ENCODE measurements at places on chromosomes 3 and 15.
A peak's percentile ranks its signal among the peaks of the same experiment; 100 is the strongest.

GRCh38 chr15:70164910-70165715 lies 67.4 kb upstream of the TLE3 start:
- DNase-seq: no peak

DNA sequence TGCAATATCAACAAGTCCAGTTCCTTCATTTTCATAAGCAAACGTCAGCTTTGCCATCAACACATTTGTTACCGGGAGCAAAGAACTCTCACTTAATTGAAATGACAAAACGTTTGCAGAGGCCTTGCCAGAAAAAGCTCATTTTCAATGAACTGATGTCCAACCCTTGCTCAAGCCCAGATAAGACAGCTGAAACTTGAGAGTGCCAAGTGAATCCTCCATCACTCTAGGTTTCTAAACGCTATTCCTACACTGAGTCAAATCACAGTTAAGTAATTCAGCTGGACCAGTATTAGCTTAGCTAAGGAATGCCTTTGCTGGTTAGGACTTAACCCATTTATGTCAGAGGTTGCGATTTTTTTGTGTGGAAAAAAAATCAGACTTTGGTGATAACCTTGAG lies 11.5 kb downstream of the CHSY1 start:
- no peak for DNase-seq

DNA sequence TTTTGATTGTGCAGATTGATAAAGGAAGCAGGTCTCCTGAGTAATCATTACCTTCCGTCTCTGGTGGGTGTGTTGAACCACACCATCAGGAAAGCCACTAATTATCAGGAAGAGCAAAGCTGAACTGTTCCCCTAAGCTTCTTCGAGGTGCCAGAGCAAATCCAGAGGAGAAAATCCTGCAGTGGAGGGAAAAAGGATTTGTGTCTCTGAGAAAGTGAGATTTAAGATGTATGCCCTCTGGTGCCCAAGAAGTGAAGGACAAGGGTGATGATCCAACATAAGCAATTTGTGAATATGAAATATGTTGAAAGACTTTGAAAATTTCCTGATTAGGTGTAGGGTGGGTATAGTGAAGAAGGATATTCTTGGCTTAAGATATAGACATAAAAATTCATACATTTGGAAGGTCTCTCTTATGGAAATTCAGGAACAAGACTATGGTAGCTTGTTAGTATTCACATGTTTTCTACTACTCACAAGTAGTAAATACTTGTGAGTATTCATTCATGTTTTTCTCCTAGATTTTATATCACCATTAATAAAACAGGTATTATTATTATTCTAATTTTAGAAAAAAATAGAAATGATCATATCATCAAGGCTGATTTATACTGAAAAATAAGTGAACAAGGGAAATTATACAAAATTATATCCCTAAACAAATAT lies 34.8 kb downstream of the COMMD2 start:
- DNase-seq: peak; percentile 31

- DNase-seq: no peak
Measured at GRCh38 chr3:99981138-99981537, 133.2 kb downstream of the FILIP1L start.

GRCh38 chr15:39921274-39921638 lies 1.2 kb upstream of the GPR176 start:
- no peak for DNase-seq

GRCh38 chr3:18657858-18658820 lies 233.0 kb upstream of the SATB1 start:
- peak; percentile 33 for DNase-seq

DNA sequence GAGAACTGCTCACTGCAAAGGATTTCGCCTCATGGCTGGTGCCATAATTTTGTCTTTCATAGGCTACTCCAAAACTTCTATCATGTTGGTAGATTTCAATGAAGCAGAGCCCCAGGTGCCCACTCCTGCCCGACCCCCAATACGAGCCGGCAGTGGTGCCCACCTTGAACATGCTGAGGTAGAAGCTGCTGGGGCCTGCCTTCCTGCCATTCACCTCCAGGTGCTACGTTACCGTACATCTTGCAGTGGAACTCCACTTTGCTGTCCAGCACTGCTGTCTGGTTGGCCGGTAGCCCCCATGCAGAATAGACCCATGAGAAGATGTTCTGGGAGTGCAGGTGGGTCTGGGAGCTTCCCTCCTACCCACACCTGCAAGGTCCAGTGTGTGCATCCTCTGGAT lies 502.8 kb upstream of the TBL1XR1 start:
- DNase-seq: no peak

All from CD4-positive, alpha-beta T cell treated with Interleukin-10 for 1 hour (primary cell).